ENCODE measurements at places on chromosomes 11 and 22. TPM values are rescaled to one million over a fixed set of nuclear protein-coding genes. Genes with fewer than 3 reads are reported as not detected.

SLC22A12 gene
- polyA plus RNA-seq: not detected

DNA sequence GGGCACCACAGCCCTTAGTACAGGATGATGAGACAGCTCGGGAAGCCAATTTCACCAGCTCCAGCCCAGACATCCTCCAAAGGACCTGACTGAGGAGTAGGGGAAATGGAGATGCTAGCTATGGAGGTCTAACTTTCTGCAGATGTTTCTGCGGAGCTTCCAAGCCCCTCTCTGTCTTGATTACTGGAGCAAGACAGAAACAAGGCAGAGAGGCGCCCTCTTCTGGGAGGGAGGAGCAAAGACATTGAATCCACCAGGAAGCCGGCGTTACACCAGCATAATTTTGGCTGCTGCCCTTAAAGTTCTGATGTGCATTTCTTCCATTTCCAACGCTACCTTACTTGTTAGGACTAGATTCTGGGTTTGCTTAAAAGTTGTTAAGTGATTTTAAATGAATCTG, 107.3 kb upstream of the HSD17B12 start:
- no peak for DNase-seq

TRIM29 gene
- polyA plus RNA-seq: 303 TPM

TRIM49 gene
- not detected for polyA plus RNA-seq

SNX32 gene
- 0.15 TPM for polyA plus RNA-seq

ROM1 gene
- polyA plus RNA-seq: 1.9 TPM

LIN7C gene
- 12.1 TPM for polyA plus RNA-seq

All from keratinocyte (primary cell).